CD4-positive, alpha-beta memory T cell (primary cell): ENCODE measurements at places on chromosomes 4 and X. TPM values are rescaled to one million over a fixed set of nuclear protein-coding genes. Genes with fewer than 3 reads are reported as not detected.

The TMEM150C gene
- total RNA-seq, result not detected

The DUSP9 gene
- not detected for total RNA-seq

- H3K27me3 ChIP-seq, result no peaks in the 10 kb centered on the region
- H3K36me3 ChIP-seq, result no peaks in the 10 kb centered on the region
- no peak overlapping the region for H3K4me3 ChIP-seq
- H3K27ac ChIP-seq, result no peak overlapping the region
- no peak for DNase-seq
These were observed 227.2 kb upstream of the MBNL3 start for GRCh38 chrX:132716006-132716405.

- no peaks in the 10 kb centered on the region for H3K36me3 ChIP-seq
- no peaks in the 10 kb centered on the region for H3K4me1 ChIP-seq
- no peak for DNase-seq
- H3K4me3 ChIP-seq, result no peak overlapping the region
These were observed 10.2 kb downstream of the PDGFC start for GRCh38 chr4:156961196-156962057.

DNA sequence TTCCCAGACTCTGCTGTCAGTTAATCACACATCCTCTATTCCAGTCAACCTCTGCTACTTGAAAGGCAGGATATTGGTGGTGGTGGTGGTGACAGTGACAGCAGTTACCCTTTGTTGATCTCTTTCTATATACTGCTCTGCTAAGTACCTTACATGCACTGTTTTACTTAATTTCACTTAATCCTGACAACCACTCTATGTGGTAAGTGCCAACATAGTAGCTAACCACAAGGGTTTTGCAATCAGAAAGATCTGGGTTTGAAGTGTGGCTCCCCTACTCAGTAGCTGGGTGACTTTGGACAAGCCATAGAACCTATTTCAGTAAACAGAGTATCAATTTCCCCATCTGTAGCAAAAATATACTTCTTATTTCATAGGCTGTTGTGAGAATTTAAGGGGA, 24.2 kb upstream of the F9 start:
- H3K4me1 ChIP-seq, result no peaks in the 10 kb centered on the region
- no peaks in the 10 kb centered on the region for H3K36me3 ChIP-seq
- DNase-seq, result no peak
- no peak overlapping the region for H3K4me3 ChIP-seq
- H3K27me3 ChIP-seq, result no peaks in the 10 kb centered on the region
- H3K27ac ChIP-seq, result no peak overlapping the region

DNA sequence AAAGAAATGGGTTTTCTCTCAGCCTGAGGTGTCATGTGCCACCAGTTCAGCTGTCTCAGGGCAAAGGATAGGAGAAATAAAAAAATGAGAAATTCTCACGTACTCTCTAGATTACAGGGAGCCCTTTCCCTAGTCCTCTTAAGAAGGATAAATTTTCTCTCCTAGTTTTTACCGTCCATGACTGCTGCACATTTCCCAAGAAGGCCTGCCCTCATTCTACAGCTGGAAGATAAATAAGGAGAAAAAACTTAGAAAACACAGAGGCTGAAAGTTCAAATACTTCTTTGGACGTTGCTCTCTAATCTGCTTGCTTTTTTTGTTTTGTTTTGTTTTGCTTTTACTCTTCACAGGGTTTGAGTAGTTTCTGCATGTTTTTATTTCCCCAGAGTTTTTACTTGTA, 211.9 kb downstream of the DCAF12L2 start:
- DNase-seq, result no peak
- no peaks in the 10 kb centered on the region for H3K36me3 ChIP-seq
- H3K4me1 ChIP-seq, result no peaks in the 10 kb centered on the region
- no peaks in the 10 kb centered on the region for H3K27me3 ChIP-seq
- H3K27ac ChIP-seq, result no peak overlapping the region
